ENCODE measurements at places on chromosomes 1 and 21.

DNA sequence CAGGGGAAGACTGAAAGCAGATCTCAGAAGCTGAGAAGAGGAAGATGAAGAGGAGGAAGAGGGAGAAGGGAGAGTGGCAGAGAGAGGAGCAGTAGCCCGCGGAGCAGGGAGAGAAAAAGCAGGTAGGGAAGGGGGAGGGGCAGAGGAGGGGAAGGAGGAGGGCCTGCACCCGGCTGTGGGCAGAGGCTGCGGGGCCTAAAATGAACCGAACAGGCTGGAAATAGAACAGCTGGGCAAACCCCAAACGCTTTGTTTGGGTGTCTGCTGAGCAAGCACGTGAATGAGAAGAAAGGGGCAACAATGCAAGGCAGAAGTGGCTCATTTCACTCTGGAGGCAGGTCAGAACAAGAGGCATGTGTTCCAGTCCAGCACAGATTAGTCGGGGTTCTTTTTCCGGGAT, 33.5 kb downstream of the KCNC4 start:
- peak; percentile 49 for DNase-seq

DNA sequence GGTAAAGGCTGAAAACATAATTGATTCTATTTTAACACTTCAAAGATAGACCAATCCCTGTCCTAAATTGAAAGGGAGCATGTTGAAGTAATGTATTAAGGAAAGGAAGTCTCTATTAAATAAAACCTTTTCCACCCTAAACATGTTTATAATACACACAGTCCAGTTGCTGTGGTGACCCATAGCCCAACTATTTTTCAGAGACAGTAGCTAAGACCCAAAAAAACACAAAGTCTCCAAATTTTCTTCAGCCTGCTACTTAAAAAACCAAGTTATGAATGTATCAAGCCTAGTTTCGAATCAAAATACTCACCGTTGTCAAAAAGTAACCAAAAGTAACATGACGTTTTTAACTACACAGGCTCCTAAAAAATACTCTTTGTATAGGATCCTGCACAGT, 1.6 kb downstream of the ELK4 start:
- no peak for DNase-seq

GRCh38 chr1:183278739-183279591, 92.9 kb downstream of the LAMC2 start:
- DNase-seq = peak; percentile 39

- DNase-seq = no peak
Measured at GRCh38 chr1:177243773-177244172, 73.0 kb downstream of the BRINP2 start.

DNA sequence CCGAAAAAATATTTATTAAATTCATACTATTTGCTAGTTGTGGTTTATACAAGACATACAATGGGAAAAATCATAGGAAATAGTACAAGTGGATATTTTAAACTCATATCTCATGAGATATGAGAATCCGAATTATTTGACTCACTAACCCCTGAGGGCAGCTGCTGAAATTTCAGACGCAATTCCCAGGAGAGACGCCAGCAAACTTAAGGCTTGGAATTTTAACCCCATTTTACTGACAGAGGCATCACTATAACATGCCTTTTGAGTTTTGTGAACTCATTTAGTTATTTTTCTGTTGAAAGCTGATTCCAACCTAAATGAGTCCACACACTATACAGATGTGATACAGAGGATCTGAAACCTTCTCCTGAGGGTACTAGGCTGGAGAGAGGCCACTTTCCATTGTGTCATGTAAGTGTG, 5.9 kb upstream of the MROH9 start:
- DNase-seq = no peak

- DNase-seq = no peak
Measured at GRCh38 chr21:16370186-16370585, 640.4 kb downstream of the USP25 start.

- peak; percentile 47 for DNase-seq
Measured at GRCh38 chr1:53409695-53410094, 49.5 kb upstream of the DMRTB1 start.

DNA sequence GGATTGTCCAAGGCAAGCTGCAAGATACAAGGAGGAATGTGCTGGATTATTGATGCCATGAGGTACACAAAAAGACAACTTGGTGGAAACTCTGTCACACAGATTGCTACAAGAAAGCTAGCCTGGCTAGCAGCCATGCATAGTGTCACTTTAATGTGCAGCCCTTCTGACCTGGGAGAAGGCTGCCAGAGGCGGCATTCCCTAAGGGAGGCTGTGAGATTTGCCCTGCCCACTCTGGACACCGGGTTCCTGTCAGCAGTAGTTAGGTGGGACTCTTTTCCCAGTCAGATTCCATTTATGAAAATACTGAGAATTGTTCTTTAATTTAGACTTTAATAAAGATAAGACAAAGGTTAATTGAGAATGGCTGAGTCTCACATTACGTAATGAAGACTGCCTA, 47.8 kb upstream of the SYT6 start:
- no peak for DNase-seq

DNA sequence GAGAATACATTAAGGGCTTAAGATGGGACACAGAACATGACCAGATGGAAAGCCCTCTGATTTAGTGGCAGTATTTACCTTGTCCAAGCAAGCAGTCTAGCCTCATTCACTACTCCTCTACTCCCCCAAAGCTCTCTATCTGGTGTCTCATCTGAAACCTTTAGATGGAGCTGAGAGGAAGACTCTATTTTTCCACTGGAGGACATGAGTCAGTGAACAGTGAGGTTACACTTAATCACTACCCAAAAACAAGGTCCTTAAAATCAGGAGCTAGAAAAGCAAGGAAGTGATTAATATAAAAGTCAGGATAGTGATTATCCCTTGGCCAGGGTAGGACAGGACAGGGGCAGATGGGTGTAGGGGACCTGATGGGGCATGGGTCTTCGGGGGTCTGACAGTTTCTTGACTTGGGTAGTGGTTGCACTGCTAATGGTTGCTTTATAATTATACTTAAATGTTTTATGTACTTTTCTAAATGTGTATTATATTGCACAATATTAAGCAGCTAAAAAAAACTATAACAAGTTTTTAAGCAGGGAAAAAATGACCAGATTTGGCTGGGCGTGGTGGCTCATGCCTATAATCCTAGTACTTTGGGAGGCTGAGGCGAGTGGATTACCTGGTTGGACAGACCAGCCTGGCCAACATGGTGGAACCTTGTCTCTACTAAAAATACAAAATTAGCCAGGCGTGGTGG, 3.0 kb downstream of the PTPN22 start:
- DNase-seq = no peak

- DNase-seq = no peak
Measured at GRCh38 chr1:85894651-85895050, 186.4 kb upstream of the ZNHIT6 start.

GRCh38 chr1:214514819-214515383, 36.5 kb downstream of the PTPN14 start:
- DNase-seq = peak; percentile 20

DNA sequence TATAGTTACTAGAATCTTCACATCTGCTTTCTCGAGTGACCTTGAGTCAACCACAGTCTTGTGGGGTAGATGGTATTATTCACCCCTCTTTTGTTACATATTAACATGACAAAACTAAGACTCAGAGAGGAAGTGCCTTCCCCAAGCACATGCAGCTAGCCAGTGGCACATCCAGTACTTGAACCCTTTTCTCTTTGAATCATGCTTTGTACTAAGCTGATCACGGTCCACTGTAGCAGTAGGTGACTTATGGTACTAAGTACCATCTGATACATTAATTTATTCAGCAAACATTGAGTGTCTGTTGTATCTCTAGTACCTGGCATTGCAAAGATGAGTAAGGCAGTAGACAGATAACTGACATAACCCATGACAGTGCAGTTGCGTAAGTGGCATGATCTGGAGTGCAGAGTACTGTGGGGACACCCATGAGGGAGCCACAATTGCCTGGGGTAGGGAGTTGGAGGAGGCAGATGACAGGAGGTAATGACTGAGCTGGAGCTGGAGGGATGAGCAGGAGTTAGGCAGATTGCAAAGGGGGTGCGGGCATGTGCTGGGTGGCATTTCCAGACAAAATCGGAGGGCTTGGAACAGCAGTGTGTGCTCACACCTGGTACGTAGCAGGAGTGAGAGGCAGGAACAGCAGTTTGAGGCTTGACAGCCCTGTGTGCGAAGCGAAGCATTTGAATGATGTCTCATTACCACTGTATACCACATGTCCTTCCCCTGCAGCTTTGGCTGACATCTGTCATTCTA, 29.8 kb downstream of the UCK2 start:
- DNase-seq = no peak

GRCh38 chr1:43930168-43930948, 3.2 kb upstream of the ARTN start:
- no peak for DNase-seq

DNA sequence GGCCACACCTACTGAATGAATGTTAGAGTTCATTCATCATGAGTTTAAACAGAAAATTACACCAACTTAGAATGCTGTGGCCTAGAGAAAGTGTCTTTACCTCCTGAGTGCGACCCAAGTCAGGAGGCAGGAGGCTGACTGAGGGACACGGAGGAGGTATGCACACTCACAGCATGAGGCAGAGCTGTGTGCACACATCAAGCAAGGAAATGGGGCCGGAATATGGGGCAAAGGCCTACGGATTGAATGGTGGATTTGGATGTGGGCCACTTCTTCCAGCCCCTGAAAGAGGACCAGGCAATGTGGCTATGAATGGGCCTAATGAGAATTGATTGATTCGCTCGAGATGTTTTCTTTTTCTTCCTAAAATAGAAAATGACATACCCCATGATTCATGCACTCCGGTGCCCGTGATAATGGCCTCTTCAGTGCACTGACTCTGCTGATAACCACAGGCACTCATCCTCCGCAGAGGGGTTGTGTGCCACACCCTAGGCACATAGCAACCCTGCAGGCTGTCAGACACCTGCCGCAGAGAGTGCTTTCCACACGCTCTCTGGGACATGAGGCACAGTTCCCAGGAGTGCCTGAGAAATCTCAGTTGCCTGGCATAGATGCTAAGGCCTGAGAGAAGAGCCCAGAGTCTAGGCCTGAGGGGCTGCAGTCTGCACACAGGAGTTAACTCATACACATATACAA, 155.5 kb downstream of the GLUL start:
- DNase-seq = peak; percentile 58

GRCh38 chr1:8367571-8368194, 49.8 kb downstream of the SLC45A1 start:
- no peak for DNase-seq

DNA sequence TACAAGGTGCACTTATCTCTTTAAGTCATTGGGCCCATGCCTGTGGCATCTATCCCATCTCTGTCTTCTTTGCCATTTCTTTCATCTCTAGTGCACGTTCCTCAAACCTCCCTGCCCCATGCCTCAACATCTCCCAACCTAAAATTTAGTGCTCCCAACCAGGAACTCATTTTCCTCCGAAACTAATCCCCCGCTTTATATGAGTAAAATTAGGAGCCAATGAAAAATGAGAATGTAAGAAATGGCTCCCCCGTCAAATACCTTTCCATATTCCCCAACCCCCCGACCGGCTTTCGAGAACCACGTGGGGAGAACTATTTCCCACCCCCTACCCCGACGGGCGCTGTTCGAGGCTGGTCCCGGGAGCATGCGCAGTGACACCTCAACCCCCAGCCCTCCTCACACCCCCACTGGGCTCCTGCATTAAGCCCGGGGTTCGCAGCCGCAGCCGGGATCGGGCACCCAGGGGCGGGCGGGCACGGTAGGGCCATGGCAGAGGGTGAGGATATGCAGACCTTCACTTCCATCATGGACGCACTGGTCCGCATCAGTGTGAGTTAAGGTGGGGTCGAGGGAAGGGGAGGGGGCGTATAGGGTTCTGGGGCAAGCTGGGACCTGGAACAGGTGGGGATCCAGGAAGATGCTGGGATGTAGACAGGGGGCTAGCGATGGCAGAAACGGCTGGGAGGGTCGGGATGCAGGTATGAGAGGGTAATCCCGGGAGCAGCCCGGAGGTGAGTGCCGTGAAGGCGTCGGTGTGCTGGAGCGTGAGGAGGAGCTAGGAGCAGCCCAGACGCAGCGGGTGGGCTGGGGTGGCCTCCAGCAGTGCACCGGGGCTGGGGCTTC, at the start of gene TRIM46:
Gene TRIM46 (plus strand): TSS at position 372 of the 846 bp plus-strand sequence. CDS start 118 bp downstream, at position 490.
- no peak for DNase-seq

GRCh38 chr1:63787875-63788274, 14.1 kb downstream of the ROR1 start:
- no peak for DNase-seq

DNA sequence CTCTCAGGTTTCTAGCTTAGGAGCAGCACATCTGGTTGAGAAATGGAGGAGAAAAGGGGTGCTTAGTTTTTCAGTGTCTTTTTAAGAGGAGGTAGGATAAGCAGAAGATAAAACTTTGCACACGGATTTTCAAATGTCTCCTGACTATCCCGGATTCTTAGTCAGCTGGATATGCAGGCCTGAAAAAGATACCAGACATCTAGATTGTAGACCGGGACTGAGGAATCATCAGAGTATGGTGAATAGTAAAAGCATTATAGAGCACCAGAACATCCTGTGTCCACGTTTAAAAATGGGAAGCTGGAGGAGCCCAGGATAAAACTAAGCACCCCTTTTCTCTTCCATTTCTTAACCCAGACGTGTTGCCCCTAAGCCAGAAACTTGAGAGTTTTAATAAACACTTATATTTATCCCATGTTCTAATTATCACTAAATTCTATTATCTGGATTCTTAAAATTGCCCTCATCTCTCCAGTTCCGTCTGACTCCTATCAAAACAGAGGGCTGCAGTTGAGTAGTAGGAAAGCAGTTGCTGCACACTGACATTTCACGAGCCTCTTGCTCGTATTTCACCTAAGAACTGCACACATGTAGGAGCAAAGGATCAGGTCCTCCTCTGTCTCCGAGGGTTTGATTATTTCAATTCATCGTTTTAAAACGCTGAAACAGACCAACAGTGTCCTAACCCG, 609 bp downstream of the PIGK start:
- no peak for DNase-seq

GRCh38 chr1:31760471-31761470, 3.4 kb downstream of the ADGRB2 start:
- DNase-seq = peak; percentile 84

DNA sequence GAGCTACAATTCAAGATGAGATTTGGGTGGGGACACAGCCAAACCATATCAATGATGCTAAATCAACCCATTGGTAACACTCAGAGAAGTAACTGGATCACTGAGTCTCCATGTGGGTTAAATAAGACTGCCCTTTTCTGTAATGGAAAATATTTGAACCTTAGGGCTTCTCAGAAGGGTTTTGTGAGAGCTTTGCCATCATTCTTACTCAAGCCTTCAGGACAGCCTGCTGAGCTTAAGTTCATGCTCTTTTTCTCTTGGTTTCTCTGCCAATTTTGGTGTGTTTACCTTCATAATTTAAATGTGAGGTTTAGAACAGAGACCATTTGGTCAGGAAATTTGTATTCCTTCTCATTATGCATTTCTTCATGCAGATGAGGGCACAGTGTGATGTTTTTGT, 74.7 kb downstream of the DISC1 start:
- no peak for DNase-seq

GRCh38 chr1:223444411-223444810, 51.2 kb downstream of the CCDC185 start:
- DNase-seq = no peak

GRCh38 chr1:157781048-157781447, 4.1 kb upstream of the FCRL2 start:
- no peak for DNase-seq

- DNase-seq = peak; percentile 59
Measured at GRCh38 chr1:4083231-4084047, 183.4 kb upstream of the C1orf174 start.

- DNase-seq = no peak
Measured at GRCh38 chr1:189409774-189410173, 1067.9 kb downstream of the BRINP3 start.

- DNase-seq = no peak
Measured at GRCh38 chr1:154181944-154182343, 10.0 kb downstream of the TPM3 start.

GRCh38 chr1:245288796-245289195, 134.0 kb downstream of the KIF26B start:
- DNase-seq = no peak
